ENCODE measurements at places on chromosomes 7 and 10.

- no peak for DNase-seq
These were observed 13.4 kb downstream of the LRRC27 start for GRCh38 chr10:132345345-132345744.

GRCh38 chr7:28096713-28097112, 83.9 kb downstream of the JAZF1 start:
- DNase-seq, result peak; percentile 60

GRCh38 chr10:35326466-35327235, 9.7 kb upstream of the CCNY start:
- DNase-seq, result no peak

DNA sequence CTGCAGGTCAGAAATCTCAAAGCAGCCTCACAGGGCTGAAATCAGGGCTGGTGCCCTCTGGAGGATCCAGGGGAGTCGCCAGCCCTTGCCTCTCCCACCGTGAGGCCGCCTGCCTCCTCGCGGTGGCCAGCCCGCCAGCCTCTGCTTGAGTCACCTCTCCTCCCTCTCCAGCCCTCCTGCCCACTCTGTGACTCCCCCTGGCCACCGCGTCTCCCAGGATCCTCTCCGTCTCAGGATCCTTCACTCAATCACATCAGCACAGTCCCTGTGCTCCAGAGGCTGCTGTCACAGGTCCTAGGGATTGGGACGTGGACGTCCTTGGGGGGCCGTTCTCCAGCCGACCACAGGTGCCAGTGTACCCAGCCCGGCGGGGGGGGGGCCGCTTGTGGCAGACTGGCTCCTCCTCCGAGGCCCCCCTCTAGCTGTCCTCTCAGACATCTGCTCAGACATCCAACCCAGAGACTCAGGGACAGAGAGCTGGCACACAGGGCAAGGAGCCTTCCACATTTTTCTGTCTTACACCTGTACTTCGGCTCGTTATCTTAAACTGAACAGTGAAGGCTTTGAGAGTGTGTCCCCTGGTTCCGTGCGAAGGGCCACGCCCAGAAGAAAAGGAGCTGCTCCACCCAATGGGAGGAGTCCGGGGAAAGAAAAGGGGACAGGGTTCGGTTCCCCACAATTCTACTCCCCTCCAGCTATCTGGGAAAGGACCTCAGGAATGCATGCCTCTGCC, 9.4 kb upstream of the PPP2R2D start:
- peak; percentile 22 for DNase-seq

DNA sequence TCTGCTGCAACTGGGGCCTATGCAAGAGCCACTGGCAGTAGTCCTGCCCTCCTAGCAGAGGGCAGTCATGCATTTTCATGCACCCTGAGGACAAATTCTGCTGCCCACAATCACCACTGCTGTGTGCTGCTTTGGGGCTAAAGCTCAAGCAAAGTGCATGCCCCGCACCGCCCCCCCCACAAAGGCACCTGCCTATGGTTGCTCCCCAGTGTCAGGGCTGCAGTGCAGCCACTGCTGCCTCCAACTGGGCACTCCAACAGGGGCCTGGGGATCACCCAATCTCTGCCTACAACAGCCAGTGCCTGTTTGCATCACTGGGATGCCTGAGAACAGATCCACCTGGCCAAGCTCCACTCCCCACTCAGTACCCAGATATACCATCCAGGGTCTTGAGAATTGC, 417.0 kb downstream of the HTR7 start:
- no peak for DNase-seq

GRCh38 chr10:125159932-125160855, at the start of gene CTBP2:
Gene CTBP2 (minus strand): TSS chr10:125160563.
- no peak for DNase-seq

GRCh38 chr7:118689403-118689802, 464.9 kb downstream of the ANKRD7 start:
- no peak for DNase-seq

DNA sequence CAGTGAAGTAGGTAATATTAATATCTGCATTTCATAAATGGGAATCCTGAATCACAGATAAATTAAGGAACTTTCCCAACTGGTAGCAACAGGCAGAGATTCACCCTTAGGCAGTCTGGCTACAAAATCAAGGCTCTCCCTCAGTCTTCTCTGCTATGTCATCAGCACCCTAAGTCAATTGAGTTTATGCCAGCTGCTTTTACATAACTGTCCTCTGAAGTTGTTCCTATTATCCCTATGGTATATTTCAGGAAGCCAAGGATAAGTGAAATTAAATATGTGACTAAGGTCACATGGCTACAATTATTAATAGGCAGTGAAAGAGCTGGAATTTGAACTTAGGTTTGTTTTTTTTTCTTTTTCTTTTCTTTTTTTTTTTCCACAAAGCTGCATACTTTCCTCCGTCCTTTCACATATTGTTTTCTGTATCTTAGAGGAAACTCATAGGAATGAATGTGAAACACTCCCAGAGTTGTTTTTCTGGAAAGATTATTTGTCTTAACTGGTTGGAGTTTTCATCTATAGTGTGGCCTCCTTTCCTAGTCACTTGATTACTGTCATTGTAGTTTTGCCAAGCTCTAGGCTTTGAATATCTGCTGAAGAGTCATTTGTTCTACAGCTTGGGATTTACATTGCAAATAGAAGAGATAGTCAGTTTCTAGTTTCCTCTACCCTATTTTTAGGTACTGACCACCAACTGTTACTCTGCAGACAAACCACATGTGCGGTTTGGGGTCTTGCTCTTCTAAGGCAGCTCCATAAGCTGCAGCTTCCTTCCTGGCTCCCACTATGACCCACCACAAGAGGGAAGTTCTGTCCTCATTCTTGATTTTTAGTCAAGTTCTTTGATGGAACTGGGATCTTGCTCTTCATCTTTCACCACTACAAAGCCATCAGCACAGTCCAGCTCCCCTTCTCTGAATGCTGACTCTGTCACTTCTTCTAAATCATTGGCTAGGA, 338.0 kb upstream of the KIAA1217 start:
- no peak for DNase-seq

DNA sequence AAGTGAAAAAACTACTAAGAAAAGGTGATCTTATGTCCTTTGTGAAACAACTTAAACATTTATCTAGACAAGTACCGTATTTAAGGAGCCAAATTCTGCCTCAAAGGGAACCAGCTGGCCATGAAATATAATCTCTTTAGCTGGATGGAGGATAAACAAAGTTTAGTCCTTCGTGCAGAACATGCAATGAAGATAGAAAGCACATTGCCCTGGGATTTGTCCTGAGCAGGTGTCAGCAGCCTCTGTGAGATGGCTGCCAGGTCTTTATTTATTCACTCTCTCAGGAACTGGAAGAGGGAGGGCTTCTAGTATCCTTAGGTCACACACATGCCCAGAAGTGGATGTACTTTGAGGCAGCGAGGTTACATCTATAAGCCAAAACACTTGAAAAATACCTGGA, 57.4 kb upstream of the CASD1 start:
- no peak for DNase-seq

GRCh38 chr7:13633857-13634256, 355.6 kb downstream of the ETV1 start:
- DNase-seq, result no peak

DNA sequence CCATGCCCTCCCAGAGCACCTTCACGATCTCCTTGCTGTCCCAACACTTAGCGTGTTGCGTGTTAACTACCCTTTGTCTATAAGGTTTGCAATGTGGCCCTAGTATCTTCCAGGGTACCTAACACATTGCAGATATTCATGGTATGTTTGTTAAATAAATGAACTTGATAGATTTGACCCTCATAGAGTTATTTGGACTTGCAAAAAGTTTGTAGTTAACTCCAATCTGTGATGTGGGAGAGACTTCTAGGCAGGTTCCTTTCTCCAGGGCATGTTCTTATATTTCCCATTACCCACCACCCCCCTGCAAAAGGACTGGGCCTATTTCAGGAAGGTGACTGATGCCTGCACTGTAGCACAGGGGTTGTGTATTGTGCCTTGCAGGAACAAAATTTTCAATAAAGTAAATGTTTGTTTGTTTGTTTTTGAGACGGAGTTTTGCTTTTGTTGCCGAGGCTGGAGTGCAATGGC, 612 bp downstream of the HILPDA start:
- DNase-seq, result no peak

- DNase-seq, result no peak
These were observed 11.9 kb upstream of the GTF2IRD1 start for GRCh38 chr7:74441801-74442200.

DNA sequence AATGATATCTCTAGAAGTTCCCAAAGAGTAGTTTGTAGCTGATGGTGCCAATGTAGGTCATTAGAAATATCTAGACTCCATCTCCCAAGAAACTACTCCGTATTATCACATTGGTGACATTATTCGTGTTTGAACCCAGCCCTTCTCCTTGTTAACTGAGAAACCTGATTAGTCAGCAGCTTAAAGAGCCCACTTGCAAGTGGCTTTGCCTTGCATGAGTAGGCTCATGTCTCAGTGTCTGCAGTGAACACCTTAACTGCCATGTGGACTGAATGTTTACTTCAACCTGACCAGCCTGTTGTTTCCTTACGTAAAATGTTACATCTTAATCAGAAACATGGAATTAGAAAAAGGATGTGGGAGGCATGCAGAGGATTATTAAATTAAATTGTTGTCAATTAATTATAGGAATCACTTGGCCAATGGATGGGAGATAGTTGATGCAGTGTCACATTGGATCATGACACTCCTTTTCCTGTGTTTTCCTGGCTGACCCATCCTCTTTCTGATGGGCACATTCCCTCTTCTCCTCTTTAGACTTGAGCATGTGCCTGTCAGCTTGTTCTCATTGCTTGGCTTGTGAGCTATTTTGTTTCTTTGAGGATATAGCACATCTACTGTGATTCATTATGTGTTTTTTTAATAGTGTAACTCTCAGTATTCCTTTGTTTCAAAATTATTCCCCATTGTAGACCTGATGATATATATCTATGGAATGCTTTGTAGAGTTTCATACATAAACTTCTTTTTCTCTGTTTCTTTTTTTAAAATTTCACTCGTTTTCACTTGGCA, 18.0 kb downstream of the STARD3NL start:
- DNase-seq, result no peak

GRCh38 chr10:77575271-77576006, 62.2 kb downstream of the KCNMA1 start:
- no peak for DNase-seq

DNA sequence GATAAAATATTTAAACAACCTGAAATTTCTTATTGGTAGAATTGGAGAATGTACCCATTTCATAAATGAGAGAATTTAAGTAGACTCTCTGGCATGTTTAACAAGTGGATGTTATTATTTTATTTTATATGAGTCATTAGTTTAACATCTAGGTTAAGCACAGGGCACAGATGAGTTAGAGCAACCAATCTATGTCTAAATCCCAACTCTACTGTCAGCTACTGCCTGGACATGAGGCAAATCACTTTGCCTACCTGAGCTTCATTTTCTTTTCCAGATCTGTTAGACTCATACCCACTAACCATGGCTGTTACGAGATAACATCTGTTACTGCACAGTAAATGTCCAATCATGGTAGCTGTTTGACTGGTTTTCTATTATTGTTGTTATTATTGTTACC, 251.1 kb downstream of the INHBA start:
- no peak for DNase-seq

DNA sequence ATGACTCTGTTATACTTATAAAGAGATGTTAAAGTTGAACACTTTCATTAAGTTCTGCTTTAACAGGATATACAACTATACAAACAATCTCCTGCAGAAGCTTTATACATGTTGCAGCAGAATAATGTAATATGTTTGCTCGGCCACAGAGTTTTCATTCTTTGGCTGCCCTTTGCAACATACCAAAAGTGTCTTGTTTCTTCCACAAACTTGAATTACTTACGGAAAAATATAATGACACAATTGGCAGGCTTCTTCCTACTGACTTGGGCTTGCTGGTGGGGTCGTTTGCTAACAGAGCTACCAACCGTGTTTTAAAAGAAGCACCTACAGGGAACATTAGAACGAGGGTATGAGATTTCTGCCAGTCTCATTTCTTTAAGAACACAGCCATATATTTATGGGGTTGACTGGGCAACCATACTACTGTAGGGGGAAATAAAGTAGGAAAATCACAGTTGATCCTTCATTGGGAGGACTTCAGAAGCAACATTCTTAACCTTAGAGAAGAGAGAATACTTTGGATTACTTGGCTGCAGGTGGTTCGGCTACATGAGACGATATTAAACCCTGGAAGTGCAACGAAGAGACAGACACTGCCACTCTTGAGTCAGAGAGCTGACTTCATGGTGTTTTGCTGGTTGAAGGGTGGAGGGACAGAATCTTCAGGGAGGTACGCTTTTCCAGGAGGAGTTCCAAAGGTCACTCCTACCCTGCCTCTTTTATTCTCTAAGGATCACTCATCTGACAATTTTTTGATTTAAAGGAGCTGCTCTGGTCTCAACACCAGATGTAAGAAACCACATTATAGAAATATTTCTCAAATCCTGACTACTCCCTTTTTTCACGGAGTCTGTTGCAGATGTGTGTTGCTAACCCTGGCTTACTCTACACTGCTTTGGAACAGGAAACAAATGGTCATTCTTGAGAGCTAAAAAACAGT, 123.9 kb downstream of the SEMA3C start:
- no peak for DNase-seq

DNA sequence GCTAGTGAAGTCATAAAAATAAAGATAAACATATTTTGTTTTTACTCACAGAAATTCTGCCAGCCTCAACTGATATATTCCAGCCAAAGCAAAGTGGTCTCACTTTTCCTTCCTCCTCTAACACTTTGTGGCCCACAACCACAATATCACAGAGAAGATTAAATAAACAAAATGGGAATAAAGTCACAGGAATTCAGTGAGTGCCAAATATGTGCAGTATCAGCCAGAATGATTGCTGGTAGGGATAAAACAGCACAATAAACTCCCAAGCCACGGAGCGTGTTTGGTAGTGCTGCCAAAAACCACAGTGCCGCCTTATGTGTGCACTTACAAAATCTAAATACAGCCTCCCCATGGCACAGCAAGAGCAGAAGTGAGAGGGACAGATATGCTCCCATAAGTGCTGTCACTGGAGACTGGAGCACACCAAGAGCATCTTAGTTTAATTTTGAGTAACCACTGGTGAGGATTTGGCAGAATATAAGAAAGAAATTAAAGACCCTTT, 155.8 kb downstream of the POM121L12 start:
- DNase-seq, result no peak

GRCh38 chr10:110681023-110681681, 37.0 kb downstream of the RBM20 start:
- DNase-seq, result peak; percentile 44

DNA sequence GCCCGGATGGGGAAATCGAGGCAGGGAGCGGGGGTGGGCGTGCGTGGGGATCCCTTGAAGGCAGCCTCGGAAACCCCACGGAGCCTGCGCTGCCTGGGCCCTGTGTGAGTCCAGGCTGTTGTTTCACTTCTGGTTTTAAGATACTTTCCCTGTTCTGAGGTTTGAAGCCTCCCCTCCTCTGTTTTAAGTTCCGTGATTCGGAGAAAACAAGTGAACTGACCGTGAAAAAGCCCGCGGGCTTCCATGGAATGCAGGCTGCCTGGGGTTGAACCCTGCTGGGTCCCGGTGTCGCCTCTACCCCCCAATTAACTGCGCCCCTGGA, 401 bp downstream of the LRRC27 start:
- DNase-seq, result no peak

Data from HTR-8/SVneo (cell line).